Omental fat pad (tissue), 4 donors: ENCODE measurements at places on chromosomes 7 and 10.

DNA sequence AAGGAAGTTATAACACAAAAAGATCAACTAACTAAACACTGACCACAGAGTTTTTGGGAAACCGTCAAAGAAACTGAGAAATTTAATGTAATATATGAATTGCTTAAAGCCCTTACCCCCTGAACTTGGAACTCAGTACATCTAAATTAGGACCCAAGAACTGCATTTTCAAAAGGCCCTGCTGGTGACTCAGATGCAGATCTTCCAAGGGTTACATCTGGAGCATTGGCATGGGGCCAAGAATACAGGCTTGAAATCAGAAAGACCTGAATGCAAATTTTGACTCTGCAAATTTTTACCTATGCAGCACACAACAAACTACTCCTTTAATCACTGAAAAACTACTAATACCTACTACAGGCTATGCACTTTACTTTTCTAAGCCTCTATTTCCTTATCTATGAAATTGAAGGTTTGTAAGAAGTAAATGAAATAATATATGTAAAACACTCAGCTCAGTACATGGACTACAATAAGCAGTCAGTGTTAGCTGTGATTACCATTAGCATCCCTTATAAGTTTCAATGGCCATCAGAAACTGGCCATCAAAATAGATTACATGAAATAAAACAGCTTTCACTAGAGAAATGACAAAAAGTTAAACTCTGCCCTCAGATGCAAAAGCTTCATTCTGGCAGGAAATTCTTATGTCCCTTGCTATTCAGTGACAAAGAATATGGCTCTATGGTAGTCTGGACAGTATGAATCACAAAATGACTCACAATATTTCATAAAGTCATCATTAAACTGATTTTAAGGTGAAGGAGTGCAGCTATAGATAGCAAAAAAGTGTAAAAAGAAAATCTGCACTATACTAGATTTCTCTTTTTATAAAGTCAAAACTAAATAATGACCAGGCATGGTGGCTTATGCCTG lies 43.6 kb downstream of the NSUN6 start:
- no peak for DNase-seq

DNA sequence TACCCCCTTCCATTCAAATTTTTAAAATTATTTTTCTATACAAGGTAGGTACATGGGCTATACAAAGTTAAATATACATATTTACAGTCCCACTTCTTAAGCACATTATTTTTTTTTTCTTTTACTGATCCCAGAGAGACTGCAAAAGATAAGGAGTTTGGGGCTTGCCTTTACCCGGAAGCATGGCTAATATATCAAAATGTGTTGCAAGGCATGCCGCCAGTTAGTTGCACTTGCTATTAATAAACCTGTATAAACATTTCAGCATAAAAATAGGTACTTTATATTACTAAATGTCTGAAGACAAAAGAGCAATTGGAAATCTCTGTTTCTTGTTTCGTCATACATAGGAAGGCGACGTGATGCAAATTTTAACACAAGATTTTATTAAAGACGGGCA lies 21.5 kb upstream of the PDLIM1 start:
- DNase-seq: no peak

DNA sequence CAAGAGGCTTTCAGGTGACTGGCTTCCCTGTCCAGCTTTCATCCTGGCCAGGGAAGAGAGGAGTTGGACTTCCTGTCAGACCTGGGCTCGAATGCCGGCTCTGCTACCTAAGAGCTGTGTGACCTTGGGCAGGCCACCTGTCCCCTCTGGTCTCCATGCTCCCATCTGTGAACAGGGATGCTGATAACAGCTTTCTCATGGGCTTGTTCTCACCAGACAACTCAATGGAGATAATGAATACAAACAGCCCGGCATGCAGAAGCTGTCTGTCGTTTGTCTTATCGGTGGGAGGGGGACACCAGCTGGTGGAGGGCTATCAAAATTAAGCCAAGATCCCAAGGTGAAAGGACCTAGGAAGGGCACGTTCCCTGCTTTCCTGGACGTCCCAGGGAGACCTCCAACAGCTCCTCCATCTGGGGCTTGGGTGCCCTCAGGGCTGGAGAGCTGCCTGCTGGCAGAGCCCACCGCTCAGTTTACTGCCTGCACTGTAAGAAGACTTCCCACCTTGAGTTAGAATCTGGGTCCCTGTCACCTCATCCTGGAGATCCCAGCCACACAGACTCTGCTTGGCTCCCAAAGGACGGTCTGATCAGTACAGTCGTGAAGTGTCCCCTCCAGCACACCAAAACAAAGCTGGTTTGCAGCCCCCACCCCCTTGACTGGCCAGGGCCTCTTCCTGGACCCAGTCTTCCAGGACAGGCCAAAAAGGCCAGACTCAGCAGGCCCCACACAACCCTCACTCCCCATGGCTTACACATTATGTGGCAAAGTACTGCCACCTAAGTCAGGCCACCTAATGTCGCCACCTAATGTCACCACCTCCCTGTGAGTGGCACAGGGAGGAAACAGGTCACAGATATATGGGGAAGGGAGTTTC lies 40.9 kb downstream of the PPIF start:
- DNase-seq: peak; percentile 14

- no peak for DNase-seq
Observed at GRCh38 chr7:55165176-55165861, 146.5 kb downstream of the EGFR start.
